Activated naive CD8-positive, alpha-beta T cell treated with anti-CD3 and anti-CD28 coated beads, Interleukin-2, amount 50 U/mL, for 24 hours (primary cell): ENCODE measurements at places on chromosomes 16 and 17.

- no peak for DNase-seq
Observed at GRCh38 chr17:19386974-19387920, at the start of gene MFAP4. Gene MFAP4, minus strand, starts transcription at chr17:19387190. Its CDS starts 35 bp downstream, at chr17:19387155.

GRCh38 chr17:57622683-57623433 lies 122.2 kb downstream of the CCDC182 start:
- DNase-seq = no peak

- DNase-seq = no peak
Observed at GRCh38 chr17:16052486-16052885, 52.9 kb downstream of the TTC19 start.

DNA sequence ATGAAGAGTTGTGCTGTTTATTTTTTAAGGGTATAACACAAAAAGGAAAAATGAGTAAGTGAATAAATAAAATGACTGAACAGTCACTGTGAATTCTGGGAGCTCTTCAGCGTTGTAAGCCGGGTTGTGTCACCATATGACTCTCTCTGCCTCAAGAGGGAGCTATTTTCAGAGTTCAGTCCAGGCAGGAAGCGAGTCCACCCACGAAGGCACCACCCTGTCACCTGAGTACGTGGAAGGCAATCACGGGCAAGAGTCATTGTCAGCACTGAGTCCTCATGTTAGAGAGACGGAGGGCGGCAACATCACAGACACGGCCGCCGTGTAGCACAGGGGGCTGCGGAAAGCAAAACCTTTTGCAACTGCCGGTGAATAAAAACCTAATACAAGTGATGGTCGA lies 227.6 kb downstream of the UTP18 start:
- peak; percentile 5 for DNase-seq

- no peak for DNase-seq
Observed at GRCh38 chr16:56222474-56222997, 31.2 kb downstream of the GNAO1 start.

GRCh38 chr16:67939507-67940445 lies 3.1 kb upstream of the PSMB10 start:
- DNase-seq = peak; percentile 74

DNA sequence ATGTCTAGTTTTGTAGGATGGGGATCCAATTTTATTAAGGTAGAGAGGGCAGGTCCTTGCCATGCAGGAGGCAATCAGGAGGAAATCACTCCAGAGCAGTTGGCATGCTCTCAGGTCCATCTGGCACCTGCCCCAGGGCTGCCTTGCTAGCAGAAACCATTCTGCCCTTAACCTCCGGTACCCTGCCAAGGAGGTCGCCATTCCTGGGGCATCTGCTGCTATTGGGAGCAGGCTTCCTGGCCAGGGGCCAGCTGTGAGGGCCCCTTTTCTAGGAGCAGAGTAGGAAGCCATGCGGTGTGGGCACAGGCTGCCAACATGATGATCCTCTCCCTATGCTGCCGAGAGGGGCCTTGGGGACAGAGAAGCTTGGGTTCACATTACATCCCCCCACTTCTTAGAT lies 47.6 kb upstream of the MGAT5B start:
- no peak for DNase-seq

DNA sequence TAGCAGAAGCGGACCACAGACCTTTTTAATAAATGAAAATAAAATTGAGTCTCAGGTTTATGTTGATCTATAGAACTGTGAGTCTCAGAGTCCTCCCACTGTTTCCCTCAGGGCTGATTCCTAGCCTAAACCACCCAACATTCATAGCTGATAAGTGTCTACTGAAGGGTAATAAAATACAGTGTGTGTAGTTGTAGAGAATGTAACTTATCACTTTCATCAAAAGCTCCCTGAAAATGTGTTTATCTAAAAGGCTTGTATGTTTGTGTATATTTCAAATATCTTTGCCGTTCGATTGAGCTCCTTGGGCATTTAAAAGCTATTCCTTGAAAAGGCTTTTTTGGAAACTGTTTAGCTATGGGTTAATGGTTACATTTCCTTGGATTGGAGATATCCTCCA lies 740.3 kb upstream of the SOX9 start:
- DNase-seq = no peak

DNA sequence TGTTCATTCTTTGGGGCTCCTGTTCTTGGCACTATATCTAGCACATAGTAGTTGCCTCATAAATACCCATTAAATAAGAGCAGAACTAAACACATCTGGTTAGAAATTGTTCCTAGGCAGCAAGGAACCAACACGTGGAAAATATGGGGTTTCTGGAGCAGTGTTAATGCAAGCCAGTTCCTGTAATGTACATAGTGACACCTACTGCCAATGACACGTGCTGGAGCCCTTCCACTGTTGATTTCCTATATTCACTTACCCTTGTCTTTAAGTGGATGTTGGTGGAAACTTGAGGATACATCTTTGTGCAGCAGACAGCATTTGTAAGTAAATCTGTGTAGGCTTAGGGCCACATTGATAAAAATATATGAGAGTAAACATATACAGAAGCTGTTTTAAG lies 1.6 kb upstream of the IRF8 start:
- DNase-seq = no peak

GRCh38 chr16:59988591-59988990 lies 1254.5 kb upstream of the GOT2 start:
- no peak for DNase-seq

GRCh38 chr17:82444284-82444893 lies 6.2 kb downstream of the CYBC1 start:
- DNase-seq = no peak

GRCh38 chr16:22120440-22120839 lies 28.1 kb downstream of the VWA3A start:
- DNase-seq = no peak

DNA sequence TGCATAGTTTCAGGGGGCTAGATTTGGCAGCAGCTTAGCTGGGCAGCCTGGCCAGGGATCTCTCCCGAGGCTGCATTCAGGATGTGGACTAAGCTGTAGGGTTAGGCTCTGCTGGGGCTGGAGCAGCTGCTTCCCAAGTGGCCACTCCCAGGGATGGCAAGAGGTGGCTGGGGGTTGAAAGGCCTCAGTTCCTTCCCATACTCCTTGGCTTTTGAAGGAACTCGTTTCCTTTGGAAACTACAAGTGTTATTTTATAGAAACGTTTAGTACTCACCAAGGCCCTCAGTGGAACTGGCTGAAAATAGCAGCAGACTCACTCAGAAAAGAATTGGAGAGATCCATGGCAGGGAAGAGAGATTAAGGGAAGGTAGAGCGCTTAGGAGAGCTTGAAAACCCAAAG lies 76.4 kb downstream of the WWP2 start:
- no peak for DNase-seq

GRCh38 chr16:8962393-8963009 lies 1.2 kb downstream of the USP7 start:
- DNase-seq = peak; percentile 58

DNA sequence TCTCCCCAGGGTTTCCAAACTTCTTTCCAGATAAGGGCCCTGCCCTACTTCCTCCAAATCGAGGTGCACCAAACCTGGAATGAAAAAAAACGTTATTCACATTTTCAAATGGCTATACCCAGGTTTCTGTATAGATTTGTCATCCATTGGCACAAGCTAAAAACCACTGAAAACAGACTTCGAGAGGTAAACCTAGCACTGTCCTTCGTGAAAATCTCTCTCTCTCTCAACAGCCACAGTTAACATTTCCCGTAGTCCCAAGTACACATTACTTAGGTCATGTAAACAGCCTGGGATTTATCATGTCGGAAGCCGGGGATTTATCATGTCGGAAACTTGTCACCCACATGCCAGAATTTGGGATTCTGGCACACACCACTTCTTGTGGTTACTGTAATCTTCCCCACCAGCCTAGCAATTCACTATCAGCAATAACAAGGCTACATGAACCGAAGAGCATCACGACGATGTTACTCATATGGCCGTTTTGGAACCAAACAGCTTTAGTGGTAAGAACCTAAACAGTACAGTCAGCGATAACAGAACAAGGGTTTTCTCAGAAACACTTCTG lies 1.2 kb downstream of the DDX5 start:
- no peak for DNase-seq

- DNase-seq = no peak
Observed at GRCh38 chr17:78101112-78101511, 27.4 kb downstream of the TMC6 start.

DNA sequence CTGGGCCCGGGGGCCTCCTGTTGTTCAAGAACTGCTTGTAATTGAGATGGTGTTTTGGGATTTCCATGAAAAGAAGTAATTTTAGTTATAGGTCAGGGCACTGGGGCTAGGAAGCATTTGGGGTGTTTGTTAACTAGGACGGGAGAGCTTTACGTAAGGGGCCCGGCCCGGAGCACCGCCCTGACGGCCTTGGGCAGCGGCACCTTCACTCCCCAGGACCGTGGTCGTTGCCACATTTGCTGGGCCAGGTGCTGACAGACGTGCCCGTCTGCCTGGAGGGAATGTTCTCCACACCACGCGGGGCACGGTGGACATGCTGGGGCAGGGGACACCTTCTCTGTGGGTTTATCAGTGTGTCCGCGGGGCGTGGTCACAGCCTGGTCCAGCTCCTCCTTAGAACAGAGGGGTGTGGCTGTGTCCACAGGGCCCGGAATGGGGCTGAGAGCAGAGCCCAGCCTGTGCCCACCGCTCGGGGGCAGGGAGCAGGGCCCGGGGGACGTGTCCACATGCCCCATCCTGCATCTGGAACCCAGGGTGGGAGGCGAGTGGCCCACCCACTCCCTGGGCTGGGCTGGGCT lies 57.7 kb downstream of the BAIAP2 start:
- no peak for DNase-seq

- DNase-seq = no peak
Observed at GRCh38 chr17:34858591-34859565, 102.4 kb downstream of the CCT6B start.

DNA sequence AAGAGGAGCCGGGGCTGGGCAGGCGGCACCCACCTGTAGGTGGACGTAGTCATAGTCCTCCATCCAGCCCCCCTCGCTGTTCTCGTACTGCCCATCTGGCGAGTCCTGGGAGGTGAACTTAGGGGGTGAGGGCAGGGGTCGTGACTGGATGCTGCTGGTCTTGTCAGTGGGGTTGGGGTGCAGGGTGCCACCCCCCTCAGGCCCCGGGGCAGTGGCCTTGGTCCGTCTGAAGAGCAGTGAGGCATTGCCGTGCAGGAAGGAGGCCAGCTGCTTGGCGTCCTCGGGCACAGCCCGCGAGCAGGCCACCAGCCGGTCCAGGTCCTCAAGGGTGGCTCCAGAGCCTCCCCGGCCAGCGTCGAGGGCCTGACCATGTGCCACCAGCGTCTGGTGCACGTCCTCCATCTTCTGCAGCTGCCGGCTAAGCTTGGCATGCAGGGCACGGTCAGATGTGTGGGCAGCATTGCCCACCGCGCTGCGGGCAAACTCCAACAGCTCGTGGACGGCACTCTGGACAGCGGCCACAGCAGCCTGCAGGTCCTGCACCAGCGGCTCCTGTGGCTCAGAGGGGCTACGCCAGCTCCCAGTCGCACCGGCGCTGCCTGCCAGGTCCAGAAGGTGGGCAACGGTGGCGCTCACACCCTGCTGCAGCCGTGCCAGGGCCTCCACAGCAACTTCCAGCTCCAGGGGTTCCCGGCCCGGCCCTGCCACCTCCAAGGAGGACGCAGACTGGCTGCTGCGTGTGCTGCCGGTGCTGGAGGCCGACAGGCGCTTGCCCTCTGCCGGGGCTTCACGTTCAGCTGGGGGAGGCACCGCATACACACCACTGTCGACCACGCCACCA lies 16.3 kb downstream of the CTRB1 start:
- DNase-seq = no peak

DNA sequence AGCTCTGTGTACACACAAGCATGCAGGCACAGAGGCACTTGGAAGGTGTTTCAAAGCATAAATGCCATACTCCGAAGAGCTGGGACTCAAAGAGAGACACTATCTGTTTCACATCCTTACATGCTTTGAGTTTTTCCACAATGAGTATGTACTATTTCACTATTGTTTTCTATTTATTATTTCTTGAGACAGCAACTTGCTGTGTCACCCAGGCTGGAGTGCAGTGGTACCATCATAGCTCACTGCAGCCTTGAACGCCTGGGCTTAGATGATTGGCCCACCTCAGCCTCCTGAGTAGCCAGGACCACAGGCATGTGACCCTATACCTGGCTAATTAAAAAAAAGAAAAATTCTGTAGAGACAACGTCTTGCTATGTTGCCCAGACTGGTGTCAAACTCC lies 31.6 kb downstream of the CYB5D2 start:
- DNase-seq = no peak

- DNase-seq = no peak
Observed at GRCh38 chr16:88368036-88368435, 14.7 kb upstream of the ZNF469 start.

DNA sequence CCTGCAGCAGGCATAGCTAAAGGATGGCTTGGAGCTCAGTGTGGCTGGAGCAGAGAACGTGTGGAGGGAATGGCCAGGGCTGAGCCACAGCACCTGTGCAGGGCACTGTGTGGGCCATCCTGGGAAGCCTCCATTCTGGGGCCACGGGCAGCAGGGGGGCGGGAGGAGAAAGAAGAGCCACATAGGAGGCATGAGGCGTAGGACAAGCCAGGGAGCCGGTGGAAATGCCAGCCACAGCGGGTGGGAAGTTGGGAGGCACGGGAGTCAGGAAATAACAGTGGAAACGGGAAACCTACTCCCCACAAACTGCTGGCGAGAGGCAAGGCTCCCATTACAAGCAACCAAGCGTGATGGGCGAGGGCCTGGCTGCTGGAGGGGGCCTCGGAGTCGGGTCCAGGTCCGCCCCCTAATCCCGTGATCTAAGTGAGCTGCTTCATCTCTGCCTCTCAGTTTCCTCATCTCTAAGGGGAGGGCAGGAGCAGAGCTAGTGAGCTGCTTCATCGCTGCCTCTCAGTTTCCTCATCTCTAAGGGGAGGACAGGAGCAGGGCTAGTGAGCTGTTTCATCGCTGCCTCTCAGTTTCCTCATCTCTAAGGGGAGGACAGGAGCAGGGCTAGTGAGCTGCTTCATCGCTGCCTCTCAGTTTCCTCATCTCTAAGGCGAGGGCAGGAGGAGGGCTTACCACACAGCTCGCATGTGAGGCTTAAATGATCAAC lies 104.9 kb downstream of the ADCY9 start:
- no peak for DNase-seq

- no peak for DNase-seq
Observed at GRCh38 chr16:53740476-53740875, 36.5 kb downstream of the FTO start.

DNA sequence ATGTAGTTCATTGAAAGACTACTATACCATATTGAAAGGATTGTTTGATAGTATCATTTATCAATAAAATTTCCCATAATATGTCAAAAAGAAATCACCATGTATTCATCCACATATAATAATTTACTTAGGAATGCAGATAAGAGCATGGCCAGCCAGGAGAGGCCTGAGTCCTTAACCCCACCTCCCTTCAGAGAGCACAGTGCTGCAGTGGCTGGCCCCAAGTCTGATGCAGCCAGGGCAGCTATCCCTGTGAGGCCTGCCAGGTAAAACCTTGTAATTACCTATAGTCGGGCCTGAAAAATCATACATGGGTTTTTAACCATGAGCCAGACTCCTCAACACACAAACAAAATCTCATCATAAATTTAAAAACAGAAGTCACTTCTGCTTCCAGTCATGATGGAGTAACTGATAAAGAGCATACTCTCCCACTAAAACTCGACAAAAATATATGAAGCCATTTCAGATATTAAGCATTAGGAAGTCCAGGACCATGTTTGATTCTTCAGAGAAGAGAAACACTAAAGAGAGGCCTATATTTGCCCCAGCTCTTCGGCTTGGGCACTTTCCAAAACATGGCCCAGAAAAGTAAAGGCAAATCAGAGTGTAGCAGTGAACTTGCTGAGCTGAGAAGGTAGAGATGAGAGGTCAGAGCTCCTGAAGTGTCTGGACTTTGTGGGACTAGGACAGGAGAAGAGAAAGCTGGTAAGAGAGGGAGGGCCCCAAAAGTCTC lies 40.9 kb upstream of the CCNF start:
- no peak for DNase-seq

GRCh38 chr17:60102632-60103096 lies 23.9 kb upstream of the HEATR6 start:
- peak; percentile 51 for DNase-seq
